ENCODE measurements at places on chromosomes 4 and X.

DNA sequence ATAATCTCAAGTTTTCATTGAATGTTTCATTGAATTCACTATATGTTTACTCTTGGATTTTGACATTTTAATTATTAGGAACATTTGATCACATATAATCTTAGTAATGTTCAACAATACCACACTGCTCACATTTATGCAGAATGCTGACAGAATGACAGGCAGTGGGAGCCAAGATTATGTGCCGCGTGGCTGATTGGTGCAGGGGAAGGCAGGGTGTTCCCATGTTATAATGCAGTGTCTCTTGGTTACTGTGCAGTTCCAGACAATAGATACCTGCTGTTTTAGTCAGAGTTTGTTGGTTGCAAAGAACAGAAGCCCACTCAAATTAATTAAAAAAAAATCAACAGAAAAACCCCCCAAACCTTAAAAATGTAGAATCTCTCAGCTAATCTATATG is 33.0 kb downstream of the FHIP1A start:
- DNase-seq, result no peak

DNA sequence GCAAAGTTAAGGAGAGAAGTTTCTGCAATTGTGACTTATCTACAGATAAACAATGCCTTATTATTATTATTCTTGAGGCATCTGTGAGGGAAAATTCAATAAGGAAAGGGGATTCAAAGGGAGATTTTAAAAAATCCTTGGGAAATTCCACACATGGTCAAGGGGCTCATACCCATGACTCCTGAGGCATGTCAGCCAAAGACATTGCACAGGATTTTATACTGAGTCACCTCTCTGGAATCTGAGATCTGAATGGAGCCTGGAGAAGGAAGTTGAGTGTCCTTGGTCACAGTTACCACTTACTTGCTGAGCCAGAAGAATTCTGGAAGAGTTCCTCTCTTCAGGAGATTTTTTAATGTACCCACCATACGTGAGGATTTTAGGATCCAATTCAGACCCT is 14.4 kb upstream of the CXCL8 start:
- no peak for DNase-seq

DNA sequence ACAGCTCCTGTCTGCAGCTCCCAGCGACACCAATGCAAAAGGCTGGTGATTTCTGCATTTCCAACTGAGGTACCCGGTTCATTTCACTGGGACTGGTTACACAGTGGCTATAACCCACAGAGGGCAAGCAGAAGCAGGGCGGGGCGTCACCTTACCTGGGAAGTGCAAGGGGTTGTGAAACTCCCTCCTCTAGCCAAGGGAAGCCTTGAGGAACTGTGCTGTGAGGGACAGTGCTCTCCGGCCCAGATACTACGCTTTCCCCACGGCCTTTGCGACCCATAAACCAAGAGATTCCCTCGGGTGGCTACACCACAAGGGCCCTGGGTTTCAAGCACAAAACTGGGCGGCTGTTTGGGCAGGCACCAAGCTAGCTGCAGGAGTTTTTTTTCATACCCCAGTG is 218.9 kb downstream of the PPP3CA start:
- DNase-seq, result no peak

- no peak for DNase-seq
Measured at GRCh38 chr4:131509521-131509920, 1639.6 kb upstream of the PCDH10 start.

DNA sequence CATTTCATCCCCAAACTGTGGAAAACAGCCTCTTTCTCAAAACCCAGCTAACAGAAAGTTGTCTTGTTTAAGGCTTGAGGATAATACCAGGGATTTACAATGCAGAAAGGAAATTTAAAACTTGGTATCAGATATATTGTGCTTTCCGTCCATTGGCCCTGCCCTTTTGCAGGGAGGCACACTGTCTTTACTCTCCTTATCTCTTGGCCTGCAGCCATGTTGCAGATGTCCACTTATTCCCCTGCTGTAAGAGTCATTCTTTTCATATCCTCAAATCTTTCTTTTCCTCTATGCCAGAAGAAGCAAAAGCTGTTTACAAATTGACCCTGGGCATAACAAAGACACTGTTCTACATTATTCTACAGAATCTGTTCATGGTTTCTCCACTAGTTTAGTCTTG is 75.6 kb upstream of the DYNLT3 start:
- no peak for DNase-seq

DNA sequence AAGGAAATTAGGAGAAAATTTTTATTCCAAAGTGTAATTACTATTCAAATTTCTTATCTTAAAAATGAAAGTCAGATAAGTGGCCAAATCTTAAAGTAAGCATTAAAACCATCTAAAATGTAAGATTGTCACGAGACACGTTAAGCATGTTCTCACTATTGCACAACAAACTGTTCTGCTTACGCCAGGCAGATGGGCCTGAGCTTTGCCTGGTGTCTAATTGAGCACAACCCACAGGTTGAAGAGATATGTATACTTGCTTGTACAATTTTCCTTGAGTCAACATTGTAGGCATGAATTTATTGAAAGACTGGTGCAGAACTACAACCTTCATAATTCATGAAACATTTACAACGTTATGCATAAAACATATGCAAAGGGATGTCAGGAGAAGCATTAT is 3.9 kb downstream of the RNF128 start:
- DNase-seq, result no peak

DNA sequence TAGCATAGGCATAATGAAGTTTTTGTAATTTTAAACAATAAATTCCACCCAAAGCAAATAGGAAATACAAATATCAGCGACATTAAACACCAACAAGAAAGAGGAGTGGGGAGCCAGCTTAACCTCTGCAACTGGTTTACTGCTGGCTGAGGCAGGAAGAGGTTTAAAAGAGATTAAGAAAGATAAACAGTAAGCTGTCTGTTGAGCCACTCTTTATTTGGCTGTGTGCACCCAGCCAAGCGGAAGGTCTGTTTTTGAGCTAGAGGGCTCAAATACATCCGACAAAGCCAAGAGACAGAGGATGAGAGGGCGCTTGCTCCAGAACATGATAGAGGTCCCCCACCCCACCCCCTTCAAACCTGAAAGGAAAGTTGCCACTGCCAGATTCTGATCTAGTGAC is 191.4 kb downstream of the MGST2 start:
- peak; percentile 54 for DNase-seq

DNA sequence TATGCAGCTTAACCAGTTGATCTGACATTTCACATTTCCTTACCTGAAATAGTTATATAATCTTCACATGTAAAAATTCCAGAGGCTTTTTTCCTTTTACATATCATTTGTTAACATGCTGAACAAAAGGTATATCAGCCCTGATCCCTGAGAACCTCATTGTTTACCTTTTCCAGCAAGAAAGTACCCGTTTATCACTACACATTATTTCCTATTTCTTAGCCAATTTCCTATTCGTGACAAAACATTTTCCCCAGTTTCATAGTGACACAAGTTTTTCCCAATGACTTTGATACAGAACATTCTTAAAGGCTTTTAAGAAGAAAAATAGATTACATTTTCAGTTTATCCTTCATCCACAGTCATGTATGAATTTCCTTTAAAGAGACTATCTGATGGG is 86.6 kb upstream of the DKK2 start:
- DNase-seq, result no peak

- DNase-seq, result no peak
Measured at GRCh38 chr4:72390409-72390808, 178.6 kb downstream of the ADAMTS3 start.

DNA sequence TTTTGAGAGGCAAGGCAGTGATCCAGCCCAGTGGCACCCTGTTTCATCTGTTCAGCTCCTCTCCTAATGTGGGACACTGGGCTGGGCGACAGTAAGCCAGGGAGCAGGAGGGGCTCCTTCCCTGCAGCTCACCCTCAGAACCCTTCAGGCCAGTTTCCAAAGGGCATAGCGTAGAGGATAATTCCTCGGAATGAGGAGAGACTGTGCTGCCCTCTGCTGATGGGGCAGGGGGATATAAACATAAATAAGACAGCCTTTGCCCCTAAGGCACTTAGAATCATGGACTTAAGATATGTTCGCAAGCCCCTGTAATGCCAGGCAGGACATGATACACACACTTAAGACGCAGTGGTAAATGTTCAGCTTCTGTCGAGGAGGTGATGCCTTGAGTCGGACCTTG is 27.9 kb upstream of the ZNF185 start:
- DNase-seq, result no peak

DNA sequence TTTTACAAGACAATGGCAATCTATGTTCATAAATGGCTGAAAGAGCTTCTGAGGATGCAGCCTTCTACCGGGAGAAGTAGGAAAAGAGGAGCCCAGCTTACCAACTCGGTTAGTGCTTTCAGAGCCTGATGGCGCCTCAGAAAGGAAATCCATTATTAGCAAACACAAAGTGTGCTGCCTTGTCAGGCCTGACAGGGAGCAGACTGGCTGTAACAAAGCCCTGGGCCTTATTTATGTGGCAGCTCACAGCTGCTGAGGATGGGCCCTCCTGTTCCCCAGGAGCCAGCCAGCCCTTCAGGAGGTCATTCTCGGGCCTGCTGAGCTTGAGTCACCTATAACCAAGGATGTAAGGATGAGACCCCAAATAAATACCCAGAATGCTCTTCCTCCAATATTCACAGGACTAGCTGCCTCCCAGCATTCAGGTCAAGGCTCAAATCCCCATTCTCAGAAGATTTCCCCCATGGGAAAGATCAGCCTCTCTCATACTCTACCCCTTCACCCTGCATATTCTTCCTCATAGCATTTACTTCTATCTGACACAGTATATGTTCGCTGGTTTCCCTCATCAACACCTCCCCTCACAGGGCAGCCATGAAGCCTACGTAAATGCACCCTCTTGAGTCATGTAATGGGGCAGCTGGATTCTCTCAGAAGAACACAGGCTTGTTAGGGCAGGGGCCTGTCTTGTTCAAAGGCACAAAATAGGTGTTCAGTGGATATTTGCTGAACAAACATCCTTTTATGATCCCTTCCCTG is 227.0 kb upstream of the RASGEF1B start:
- DNase-seq, result peak; percentile 89

DNA sequence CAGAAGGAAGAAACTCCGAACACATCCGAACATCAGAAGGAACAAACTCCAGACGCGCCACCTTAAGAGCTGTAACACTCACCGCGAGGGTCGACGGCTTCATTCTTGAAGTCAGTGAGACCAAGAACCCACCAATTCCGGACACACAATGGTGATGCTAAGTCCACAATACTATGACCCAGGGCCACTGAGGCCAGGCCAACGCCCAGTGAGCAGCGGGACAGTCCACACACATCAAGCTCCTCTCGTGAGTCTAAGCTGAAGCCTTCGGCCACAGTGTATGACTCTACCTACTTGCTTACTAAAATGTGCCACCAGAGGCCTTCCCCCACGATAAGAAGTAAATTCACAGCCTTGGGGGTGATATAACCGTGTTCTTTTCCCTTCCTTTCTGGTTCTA is 10.2 kb upstream of the CDKN2AIP start:
- no peak for DNase-seq

GRCh38 chrX:17501746-17502145 is 126.7 kb downstream of the NHS start:
- no peak for DNase-seq

DNA sequence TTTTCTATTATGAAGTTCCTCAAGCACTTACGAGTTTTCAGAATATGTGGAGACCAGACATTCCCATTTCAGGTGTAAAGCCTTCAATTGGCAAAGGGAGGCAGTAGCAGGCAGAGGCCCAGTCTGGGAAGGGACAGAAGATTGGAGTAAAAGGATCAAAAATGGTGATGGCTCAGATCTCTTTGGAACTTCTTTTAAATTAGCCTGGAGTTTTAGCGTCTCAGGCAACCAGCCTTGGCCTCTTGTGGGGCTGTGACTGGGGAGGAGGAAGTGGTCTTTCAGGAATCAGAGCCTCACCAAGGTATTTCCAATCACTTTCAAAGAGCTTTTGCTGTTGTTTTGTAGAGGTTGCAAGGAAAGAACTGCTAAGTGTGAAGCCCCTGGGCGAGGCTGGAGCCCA is 239.1 kb downstream of the FRAS1 start:
- no peak for DNase-seq

DNA sequence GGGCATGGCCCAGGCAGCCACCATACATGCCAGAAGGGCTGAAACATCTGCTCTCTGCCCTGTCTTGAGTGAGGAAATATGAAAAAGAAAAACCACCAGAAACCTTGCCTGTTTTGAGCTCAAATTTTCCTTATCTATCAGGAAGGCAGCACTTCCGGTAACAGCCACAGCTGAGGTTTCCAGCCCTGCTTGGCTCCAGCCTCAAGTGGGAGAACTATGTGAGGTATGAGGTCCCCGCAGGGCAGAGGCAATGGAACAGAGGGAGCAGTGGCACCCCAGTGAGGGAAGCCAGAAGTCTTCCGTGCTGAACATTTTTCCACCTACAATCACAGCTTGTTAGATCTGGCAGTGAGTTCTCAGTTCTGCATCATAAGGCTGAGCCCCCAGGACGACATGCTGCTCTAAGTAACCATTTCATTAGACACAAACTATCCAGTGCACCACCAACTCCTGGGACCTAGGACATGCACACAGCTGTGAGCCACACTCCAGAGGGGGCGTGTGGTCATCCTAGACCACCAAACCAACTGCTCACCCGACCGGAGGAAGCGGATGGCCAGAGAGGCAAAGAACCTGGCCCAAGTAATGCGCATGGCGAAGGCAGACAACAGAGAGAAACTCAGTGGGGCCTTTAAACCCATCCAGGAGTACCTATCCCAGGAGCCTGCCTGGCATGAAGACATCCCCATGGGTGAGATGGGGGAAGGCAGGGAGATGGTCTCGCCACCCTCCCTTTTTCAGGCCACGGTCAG is 22.6 kb downstream of the WDR1 start:
- no peak for DNase-seq

DNA sequence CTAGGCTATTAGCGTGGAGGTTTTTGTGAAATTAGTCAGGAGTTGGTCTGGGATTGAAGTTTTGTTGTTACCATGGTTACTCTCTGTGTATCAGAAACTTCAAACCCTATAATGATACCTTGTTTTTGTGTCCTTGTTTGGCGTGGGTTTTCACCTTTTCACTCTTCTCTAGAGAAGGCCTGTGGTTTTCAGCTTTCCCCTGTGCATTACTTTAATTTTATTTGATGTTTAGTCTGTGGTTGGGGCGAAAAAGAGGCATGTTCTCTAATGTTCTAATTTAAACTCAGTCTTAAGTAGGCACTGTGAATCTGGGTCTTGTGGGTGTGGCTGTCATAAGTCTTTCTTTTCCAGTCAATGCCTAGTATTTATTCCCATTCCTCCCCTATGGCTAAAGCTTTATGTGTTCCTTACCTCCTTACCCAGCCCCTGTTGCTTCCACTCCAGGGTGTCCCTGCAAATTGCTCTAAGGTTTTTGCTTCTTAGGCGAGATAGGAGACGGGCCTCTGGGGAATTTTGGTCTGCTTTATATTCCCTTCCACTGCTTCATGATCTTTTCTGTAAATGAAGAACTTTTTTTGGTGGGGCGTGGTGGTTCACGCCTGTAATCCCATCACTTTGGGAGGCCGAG is 326.3 kb upstream of the ZCCHC13 start:
- peak; percentile 0 for DNase-seq

- no peak for DNase-seq
Measured at GRCh38 chr4:152087335-152087734, 326.5 kb upstream of the GATB start.

DNA sequence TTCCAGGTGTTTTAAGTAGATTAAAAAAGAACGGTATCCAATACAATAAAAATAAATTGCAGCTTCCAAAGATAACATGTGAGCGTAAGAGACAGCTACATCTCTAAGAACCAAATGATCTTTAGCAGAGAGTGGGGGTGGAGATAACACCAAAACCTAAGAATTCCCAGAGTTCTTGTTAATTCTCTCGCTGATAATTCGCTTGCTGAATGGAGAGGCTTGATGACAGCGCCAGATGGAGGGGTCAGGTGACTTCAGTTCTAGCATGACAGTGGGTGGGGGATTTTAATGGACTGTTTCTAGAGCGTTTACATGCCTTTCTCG is 2.3 kb downstream of the CLCN4 start:
- peak; percentile 24 for DNase-seq

GRCh38 chr4:71198958-71199357 is 139.9 kb upstream of the SLC4A4 start:
- DNase-seq, result no peak
